ENCODE measurements at places on chromosomes 2 and 18.

DNA sequence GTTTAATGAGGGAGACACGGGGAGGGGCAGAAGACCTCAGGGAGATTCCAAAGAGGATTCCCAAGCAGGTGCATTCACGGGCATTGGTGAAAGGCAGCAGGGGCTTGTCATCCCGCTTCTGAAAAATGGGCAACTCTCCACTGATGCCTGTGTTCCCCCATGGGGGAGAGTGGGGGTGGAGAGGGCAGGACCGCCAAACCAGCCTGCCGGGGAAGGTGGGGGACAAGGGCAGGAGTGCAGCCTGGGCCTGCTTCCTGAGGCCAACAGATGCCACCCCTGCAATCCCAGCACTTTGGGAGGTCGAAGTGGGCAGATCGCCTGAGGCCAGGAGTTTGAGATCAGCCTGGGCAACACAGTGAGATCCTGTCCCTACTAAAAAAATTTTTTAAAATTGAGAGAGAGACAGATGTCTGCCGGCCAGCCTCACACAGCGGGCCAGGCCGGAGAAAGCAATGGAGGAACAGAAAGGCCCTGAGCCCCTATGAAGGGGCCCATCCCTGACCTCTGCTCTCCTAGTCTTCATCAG lies 44.8 kb upstream of the UBE2F start:
- DNase-seq = no peak

GRCh38 chr2:14301331-14301730 lies 331.2 kb upstream of the LRATD1 start:
- no peak for DNase-seq

DNA sequence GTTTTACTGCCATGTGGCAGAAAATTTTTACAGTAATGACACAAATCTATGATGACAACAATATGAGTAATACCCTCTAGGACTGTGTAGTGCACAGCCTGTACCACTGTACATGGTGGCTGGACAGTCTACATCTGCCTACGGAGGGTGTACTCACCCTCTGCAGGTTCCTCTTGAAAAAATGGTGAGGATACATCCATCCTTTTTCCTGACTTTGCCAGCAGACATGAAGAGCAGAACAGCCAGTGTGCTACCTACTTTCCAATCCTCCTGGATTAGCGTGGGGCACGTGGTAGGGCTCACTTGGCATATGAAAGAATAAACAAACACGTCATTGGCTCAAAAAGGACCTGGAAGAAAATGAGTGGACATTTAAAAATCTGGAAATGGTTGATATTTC lies 62.6 kb downstream of the TRPM8 start:
- DNase-seq = no peak

- DNase-seq = peak; percentile 12
Observed at GRCh38 chr2:38554973-38555595, 47.6 kb downstream of the HNRNPLL start.
